ENCODE measurements at places on chromosomes 12 and 14.

DNA sequence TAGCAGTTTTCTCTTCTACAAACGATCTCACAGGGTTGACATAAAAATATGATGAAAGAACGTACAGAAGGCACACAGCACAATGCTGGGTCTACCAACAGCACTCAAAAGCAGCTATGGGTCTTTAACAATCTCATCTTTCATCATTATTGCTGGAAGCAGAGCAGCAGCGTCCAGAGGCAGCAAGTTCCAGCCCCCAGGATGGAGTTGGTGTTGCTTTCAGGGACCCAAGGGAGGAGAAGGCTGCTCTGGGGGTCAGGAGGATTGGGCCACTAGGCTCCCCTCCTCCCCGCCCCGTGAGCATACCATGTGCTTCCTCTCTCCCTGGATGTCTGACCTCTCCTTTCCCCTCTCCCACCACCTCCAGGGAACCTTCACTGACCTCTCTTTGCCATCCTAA, 13.3 kb downstream of the KCTD10 start:
- no peak for DNase-seq

- DNase-seq, result no peak
Observed at GRCh38 chr12:47111392-47111778, 31.6 kb upstream of the AMIGO2 start.

- DNase-seq, result no peak
Observed at GRCh38 chr12:68261896-68262295, 8.5 kb upstream of the IL22 start.

GRCh38 chr12:79685068-79685467, 5.7 kb downstream of the PAWR start:
- no peak for DNase-seq

DNA sequence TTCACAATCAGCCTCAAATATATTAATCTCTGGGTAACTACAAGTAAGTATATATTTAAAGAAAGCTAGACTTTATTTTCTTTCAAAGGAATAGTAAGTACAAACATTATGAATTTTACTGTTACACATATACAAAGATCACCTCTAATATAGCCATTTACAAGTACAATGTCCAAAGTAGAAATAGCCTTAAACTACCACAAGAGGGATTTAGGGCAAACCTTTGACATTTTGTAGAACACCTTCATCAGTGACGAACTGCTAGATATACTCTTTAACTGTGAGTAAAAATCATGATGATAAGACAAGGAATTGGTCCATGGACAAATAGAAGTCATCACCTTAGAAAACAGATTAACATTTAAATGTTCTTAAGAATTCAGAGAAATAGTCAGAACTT, 69.8 kb downstream of the CNTN1 start:
- DNase-seq, result no peak

DNA sequence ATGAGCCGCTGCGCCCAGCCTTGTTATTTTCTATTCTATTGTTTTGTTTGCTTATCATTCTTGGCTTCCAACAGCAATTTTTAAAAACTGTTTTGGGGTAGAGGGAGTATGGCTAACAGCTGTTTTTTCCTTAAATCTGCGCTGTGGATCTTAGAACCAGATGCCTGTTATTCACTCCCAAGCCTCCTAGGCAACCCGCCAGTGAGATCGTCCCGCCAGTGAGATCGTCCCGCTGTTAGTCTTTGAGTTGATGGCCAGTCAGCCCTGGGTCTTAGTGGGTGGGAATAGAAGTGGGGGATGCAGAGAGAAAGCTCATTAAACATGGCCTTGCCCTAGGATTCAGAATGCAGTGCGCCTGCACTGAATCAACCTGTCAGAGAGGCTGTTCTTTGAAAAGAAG, 67.3 kb upstream of the BICD1 start:
- DNase-seq, result no peak

DNA sequence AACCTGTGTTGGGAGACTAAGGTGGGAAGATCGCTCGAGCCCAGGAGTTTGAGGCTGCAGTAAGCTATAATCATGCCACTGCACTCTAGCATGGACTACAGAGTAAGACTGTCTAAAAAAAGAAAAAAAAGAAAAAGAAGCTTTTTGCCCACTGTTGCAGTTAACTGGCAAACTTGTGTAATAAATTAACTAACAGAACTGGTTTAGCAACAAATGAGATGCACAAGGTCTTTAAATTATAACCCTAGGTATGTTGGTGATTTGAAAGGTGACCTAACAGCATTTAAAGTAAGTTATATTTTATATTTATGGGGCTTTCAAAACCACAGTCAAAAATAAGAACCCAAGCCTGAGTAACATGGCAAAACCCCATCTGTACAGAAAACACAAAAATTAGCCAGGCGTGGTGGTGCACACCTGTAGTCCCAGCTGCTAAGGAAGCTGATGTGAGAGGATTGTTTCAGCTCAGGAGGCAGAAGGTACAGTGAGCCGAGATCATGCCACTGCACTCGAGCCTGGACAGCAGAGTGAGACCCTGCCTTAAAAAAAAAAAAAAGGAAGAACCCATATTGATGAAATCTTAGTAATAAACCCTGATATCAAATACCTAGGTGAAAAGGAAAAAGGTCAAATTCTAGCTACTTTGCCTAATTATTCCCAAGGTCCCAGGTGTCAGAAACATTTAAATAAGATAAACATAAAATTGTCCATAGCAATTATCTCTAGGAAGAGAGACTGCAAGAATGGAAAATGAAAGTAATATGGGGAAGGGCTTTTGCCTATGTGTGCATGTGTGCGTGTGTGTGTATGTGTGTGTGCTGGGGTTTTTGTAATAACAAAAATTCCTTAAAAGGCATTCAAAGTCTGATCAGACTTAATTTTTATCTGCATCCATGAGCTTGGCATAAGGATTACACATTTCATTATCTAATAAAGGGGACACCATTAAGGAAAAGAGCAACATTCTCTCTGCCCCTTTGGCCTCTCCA, 15.4 kb downstream of the SYNE2 start:
- DNase-seq, result peak; percentile 10

DNA sequence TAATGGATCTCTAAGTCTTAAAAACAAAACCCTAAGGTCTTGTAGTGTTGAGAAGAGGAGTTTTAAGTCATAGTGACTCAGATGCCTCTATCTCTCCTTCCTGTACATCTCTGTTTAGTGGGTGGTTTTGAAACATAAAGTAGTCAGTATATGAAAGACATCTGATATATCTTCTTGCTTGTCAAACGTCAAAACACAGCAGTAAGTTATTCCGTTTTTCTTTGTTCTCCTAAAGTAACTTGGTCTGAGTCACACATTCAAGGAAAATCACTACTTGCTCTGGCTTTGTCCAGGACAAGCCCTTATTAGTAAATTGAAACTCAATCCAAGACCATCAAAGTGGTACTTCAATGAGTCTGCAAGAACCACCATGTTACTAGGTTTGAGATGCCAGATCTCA, 1172.5 kb downstream of the BCL11B start:
- DNase-seq, result no peak

- peak; percentile 65 for DNase-seq
Observed at GRCh38 chr14:23352506-23353432, at the start of gene SLC22A17. Gene SLC22A17 (minus strand): TSS chr14:23352887.

DNA sequence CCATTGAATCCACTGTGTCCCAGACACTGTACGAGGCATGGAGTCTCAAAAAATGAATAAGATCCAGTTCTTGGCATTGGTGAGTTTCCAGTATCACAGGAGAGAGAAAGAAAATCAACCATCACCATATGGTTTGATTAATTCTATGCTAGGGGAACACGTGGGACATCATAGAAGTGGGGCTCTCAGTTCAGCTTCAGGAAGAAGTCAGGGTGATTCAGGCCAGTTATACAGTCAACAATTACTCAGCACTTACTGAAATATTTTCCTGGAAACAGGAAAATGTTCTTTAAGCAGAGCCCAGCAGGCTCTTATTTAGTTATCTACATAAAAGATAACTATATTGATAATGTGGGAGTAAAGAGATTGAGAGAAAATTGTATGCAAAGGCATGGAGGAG, 407.2 kb downstream of the NOVA1 start:
- DNase-seq, result no peak

- no peak for DNase-seq
Observed at GRCh38 chr12:49364989-49365388, 2.3 kb upstream of the SPATS2 start.

- no peak for DNase-seq
Observed at GRCh38 chr14:50348933-50349332, 36.8 kb downstream of the DMAC2L start.

DNA sequence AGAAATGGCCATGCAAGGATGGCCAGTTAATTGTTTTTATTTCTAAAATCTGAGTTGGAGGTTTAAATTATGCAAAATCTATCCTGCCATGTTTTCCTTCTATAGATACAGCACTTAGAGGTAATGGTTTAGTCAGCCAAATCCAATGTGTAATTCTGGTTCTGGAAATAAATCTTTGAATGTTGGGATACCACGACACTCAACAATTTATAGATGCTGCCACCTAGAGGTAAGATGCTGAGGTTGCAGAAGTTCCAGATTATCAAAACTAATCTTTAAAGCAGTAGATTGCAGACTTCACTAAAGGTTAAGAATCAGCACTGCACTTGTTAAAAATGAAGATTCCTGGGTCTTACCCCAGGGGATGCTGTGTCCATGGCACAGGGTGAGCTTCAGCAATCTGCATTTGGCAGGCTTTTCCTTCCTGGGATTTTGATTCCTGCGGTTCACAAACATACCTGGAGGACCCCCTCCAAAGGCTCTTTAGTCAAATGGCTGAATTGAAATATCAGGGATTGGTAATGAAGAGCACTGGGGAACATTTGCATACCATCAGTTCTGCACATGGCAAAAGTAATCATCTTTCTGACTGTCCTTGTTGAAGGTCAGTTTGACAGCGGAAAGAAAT, 53.4 kb upstream of the ANO4 start:
- no peak for DNase-seq

GRCh38 chr14:64692986-64693809, 11.0 kb upstream of the PLEKHG3 start:
- DNase-seq, result no peak

DNA sequence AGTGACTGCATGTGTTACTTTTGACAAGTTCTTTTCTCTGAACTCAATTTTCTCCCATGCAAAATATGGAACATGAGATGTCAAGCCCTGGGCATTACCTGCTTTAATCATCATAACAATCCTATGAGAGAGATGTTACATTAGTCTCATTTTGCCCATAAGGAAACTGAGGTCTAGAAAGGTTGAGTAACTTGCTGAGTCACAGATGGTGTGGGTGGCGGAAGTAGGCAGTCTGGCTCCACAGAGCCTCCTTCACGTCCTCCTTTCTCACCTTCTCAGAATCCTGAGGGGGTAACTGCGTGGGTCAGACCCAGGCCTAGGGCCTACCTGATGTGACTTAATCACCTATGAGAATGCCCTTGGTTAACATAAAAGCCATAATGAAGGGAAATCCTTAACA, 50.7 kb downstream of the TMTC1 start:
- no peak for DNase-seq

- DNase-seq, result no peak
Observed at GRCh38 chr12:20053782-20054181, 314.6 kb upstream of the PDE3A start.

DNA sequence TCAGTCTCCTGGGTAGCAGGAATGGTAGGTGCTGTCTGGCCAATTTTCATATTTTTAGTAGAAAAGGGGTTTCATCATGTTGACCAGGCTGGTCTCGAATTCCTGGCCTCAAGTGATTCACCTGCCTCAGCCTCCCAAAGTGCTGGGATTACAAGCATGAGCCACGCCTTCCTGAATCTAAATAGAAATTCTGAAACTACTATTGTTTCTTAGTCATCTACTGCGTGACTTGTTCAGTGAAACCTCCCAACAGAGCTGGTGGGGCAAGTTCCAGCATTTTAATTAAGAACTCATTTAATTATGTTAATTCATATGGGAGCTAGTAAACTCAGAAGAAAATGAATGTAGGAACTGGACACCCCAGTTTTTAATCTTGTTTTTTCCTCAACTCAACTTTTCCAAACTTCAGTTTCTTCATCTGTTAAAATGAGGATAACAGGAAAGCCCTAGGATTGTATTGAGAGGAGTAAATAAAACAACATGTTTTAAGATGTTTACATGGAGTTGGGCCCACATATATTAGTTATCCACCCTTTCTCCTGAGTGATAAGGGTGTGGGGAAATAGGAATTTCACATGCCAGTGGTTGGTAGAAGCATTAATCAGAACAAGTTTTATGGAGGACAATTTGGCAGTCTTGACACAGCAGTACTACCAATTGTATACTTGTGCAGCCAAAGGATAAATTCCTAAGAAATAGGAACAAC, 335.8 kb upstream of the E2F7 start:
- no peak for DNase-seq

DNA sequence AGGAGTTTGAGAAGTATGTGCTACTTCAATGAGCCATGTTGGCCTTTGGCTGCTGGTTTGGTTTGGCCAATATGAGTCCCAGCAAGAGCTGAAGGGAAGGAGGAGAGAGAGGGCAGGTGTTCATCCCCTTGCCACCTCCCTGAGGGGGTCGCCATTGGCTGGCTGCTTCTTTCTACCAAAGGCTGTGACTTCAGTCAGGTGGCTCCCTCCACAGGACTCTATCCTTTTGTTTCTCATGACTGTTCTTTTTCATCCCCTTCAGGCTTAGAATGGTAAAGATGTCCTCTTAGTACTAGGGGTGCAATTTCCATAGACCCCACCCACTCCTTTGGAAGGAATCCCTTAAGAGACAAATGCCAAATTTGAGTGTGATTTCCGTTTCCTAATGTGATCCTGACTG, 31.2 kb upstream of the OTOGL start:
- no peak for DNase-seq

GRCh38 chr12:80829767-80830166, 108.0 kb downstream of the LIN7A start:
- DNase-seq, result no peak

- no peak for DNase-seq
Observed at GRCh38 chr12:22268406-22268805, 66.1 kb downstream of the ST8SIA1 start.

DNA sequence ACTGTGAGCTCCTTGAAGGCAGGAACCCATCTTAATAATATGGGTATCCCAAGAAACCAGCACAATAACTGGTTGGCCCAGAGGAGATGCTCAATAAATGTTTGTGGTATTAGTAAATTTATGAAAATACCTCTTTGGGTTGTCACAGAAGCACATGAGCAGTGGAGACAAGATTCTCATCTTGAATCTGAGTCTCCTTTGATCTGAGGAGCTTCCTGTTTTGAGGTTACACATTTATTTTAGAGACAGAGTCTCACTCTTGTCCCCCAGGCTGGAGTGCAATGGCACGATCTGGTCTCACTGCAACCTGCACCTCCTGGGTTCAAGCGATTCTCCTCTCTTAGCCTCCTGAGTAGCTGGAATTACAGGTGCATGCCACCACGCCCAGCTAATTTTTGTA, 247.4 kb downstream of the NRXN3 start:
- no peak for DNase-seq

GRCh38 chr14:91127401-91127801, 13.5 kb downstream of the DGLUCY start:
- no peak for DNase-seq

DNA sequence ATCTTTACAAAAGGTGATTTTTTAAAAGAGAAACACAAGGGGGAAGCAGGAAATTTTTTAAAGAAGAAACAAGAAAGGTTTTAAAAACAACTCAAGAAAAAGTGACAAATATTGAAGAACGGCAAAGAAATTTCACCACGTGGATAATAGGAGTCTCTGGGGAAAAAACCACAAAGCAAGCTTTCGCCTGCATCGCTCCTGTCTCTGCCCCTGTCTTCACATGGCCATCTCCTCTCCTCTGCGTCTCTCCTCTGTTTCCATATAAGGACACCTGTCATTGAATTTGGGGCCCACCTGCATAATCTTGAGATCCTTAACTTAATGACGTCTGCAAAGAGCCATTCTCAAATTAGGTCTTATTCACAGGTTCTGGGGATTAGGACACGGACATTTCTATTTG, 175.8 kb downstream of the ETV6 start:
- no peak for DNase-seq
